ENCODE measurements at places on chromosomes 3 and 15. TPM values are rescaled to one million over a fixed set of nuclear protein-coding genes. Genes with fewer than 3 reads are reported as not detected.

The PIERCE2 gene
- 2.3 TPM for total RNA-seq

The SNTN gene
- total RNA-seq: not detected

The FAM174B gene
- total RNA-seq: 62.9 TPM

The ALPK3 gene
- total RNA-seq: 21.0 TPM

The CXCR6 gene
- total RNA-seq: 4.7 TPM

The CCR3 gene
- 0.43 TPM for total RNA-seq

The FOXL2NB gene
- not detected for total RNA-seq

The RBMS3 gene
- total RNA-seq: 85.9 TPM

The CPNE9 gene
- total RNA-seq: 0.90 TPM

The LRRC34 gene
- total RNA-seq: 0.98 TPM

The TTLL13 gene
- not detected for total RNA-seq

The CLDN11 gene
- total RNA-seq: 11.7 TPM

The ZNF148 gene
- total RNA-seq: 47.5 TPM

The GPR87 gene
- total RNA-seq: 0.67 TPM

The ISLR gene
- 40.6 TPM for total RNA-seq

The TLR9 gene
- total RNA-seq: 0.87 TPM

The ZNF80 gene
- not detected for total RNA-seq

The FBXL2 gene
- 7.6 TPM for total RNA-seq

The PLSCR2 gene
- not detected for total RNA-seq

The DCBLD2 gene
- total RNA-seq: 35.8 TPM

The NT5DC2 gene
- total RNA-seq: 39.7 TPM

The ZBTB11 gene
- 22.8 TPM for total RNA-seq

The GP9 gene
- 1.2 TPM for total RNA-seq

The EFHB gene
- total RNA-seq: 0.90 TPM

The ARGFX gene
- total RNA-seq: not detected

The SLC9C1 gene
- not detected for total RNA-seq

The AADACL2 gene
- total RNA-seq: not detected

The UBA7 gene
- total RNA-seq: 110 TPM

The PDCD6IP gene
- total RNA-seq: 266 TPM

The CLDN1 gene
- 14.6 TPM for total RNA-seq

The AHSG gene
- total RNA-seq: not detected

The CCDC39 gene
- total RNA-seq: not detected

The MOBP gene
- total RNA-seq: not detected

The BNC1 gene
- total RNA-seq: 3.1 TPM

The GATA2 gene
- total RNA-seq: 86.6 TPM

The TCF12 gene
- 103 TPM for total RNA-seq

The SLC30A4 gene
- 6.7 TPM for total RNA-seq

The CASR gene
- 0.20 TPM for total RNA-seq

All from upper lobe of right lung (tissue), 1 donor.